Stimulated activated CD8-positive, alpha-beta memory T cell treated with anti-CD3 and anti-CD28 coated beads, Interleukin-4, amount 100 ng/mL, for 4 hours (primary cell): ENCODE measurements at places on chromosomes 13 and 19.

GRCh38 chr19:5897189-5897969 lies 6.2 kb downstream of the NDUFA11 start:
- DNase-seq: no peak

DNA sequence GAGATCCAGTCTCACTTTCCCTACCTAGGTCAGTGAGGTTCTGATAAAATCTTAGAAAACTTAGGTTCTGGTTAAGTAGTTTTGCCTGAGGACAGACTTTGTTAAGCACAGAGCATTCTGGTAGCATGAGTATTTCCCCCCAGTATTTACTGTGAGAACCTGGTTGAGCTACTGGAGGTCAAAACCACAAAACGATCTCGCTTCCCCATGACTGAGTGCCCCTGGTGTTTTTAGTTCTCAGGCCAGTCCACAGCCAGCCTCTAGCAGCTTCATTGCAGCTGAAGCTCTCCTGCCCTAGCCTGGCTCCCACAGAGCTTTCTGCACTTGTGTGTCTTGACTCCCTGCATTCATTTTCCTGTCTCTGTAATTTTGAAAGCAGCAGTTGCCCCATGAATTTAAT lies 1138.2 kb downstream of the UQCRFS1 start:
- DNase-seq: no peak

DNA sequence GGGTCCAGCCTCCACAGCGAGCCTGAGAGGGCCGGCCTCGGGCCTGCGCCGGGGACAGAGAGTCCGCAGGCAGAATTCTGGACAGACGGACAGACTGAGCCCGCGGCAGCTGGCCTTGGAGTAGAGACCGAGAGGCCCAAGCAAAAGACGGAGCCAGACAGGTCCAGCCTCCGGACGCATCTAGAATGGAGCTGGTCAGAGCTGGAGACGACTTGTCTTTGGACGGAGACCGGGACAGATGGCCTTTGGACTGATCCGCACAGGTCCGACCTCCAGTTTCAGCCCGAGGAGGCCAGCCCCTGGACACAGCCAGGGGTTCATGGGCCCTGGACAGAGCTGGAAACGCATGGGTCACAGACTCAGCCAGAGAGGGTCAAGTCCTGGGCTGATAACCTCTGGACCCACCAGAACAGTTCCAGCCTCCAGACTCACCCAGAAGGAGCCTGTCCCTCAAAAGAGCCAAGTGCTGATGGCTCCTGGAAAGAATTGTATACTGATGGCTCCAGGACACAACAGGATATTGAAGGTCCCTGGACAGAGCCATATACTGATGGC lies 490 bp downstream of the ITPKC start:
- no peak for DNase-seq

DNA sequence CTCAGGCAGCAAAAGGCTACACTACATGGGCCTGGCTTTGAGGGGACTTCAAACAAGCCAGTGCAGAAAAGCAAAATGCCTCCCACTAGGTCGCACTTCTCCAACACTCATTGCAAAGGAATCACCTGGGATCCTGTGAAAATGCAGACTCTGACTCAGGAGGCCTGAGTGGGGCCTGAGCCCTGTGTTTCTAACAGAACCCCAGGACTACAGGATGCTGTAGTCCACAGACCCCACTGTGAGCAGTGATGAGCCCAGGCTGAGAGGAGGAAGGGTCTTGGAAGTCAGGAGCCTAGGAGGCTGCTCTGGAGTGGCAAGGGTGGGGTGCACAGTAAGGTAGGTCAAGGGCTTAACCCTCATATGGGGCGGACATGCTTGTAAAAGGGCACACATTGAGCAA lies 46.7 kb upstream of the SERP2 start:
- no peak for DNase-seq

DNA sequence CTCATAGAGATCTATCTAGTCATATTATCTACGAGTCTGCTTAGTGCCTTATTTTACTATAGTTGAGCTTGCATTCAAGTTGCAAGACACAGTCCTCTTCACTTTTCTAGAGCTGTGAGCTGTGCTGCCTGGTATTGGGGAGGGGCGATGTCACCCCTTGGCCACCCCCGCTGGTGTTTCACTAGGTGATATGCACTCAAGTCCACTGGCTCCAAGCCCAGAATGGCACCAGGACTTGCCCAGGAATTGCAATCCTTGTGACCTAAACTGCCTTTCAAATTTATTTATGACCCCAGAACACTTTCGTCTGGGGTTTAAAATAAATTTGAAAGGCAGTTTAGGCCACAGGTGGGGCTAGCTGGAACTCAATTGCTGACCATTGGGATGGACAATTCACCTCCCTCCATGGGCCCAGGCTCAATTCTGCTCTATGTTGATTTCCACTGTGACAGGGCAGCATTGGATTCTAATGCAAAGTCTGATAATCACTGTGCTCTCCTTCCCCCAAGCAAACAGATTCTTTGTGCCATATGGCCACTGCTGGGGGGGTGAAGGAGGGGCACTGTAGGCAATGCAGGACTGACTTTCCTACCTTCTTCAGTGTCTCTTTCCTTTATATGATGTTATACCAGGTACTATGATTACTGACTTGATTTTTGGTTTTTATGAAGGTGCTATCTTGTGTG lies 1244.2 kb upstream of the MIR17HG start:
- DNase-seq: no peak

DNA sequence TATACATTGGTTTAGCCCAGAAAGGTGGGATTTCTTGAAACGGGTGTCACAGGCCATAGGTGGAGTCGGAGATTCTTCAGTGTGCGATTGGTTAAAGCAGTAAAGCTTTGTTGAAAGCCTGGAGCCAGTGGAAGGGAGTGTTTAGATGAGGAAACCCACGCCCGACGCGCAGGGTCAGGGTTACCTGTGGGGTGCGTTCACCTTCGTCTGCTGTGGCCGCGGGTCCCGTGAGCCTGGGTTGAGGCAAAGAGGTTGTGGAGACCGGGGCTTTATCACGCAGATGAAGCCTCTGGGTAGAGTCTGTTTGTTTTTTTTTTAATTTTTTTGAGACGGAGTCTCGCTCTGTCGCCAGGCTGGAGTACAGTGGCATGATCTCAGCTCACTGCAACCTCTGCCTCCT lies 30.4 kb downstream of the ATP11A start:
- DNase-seq: no peak

DNA sequence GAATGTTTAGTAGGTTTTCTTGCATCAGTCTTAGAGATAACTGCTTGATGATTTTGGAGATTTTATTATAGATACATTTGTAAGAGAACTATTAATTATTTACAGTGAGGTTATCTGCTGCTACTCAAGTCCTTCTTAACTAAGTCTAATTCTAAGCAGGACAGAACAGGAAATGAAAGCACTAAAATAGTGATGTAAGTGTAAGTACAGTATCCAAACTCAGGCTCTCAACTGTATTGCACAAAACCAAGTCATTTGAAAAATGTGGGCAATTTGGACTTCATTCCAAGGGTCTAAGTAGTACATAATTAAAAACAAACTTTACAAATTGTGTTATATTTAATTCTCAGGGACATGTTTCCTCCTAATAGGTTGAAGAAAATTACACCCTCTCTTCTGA lies 417.1 kb downstream of the ITGBL1 start:
- no peak for DNase-seq
